ENCODE measurements at places on chromosomes 3 and 15. TPM values are rescaled to one million over a fixed set of nuclear protein-coding genes. Genes with fewer than 3 reads are reported as not detected.

The ZNF501 gene
- 1.5 TPM for polyA plus RNA-seq

DNA sequence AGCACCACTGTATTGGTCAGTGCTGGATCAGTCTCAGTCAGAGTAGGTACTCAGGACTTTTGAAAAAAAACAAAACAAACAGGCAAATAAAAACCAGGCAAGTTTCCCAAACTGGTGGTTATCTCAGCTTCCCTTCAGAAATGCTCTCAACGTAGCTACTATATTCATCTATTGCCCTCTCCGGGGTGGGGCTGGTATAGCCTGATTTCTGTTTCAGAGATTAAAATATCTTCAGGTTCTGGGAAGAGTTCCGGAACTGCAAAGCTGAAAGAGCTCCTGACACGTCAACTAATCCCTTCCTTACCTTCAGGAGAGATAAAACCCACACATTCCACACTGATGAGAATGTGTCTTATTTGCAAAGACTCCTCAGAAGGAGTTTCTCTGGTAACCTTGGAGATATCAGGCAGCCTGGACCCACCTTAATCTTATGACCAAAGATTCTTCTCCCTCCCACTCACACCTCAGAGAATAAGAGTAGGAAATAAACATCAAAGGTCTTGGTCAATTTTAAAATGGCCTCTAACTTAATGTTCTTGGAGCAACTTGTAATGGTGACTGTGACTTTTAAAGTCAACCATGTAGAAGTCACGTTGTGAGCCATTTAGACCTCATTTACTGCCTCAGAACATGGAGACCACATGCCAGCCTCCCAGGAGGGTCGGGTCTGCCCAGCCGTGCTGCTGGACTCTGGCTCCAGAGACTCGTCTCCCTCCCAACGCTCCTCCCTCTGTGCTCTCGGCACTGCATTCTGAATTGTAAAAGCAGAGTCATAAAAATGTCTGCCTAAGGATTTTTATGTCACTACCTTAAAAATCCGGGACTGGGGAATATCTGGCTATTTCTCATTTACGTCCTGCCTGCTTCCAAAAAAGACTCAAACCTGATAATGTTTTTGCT lies 53.8 kb downstream of the CDCP1 start:
- DNase-seq: no peak

- no peak for DNase-seq
Observed at GRCh38 chr3:120796976-120797375, 54.4 kb downstream of the GTF2E1 start.

DNA sequence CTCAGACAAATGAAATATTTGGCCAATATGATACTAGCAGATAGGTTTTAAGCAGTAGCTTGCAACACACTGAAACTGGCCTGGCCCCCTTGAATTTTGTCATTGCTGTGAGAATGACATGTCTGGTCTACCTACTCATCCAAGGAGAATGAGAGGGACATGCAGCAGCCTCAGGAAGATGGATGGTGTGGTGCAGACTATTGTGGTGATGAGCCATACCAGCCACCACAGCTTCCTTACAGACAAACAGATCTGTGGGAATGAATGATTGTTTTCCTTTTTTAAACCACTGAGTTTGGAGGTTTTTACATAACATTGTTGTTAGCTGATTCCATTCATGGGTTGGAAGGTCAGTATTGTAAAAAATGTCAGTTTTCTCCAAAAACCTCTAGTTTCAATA lies 133.7 kb upstream of the POU1F1 start:
- no peak for DNase-seq

- no peak for DNase-seq
Observed at GRCh38 chr15:92610101-92610520, 45.5 kb downstream of the FAM174B start.

- no peak for DNase-seq
Observed at GRCh38 chr3:115890579-115890978, 267.3 kb downstream of the GAP43 start.

The P2RY1 gene
- 0.41 TPM for polyA plus RNA-seq

GRCh38 chr15:89352476-89352875 lies 17.9 kb upstream of the POLG start:
- no peak for DNase-seq

DNA sequence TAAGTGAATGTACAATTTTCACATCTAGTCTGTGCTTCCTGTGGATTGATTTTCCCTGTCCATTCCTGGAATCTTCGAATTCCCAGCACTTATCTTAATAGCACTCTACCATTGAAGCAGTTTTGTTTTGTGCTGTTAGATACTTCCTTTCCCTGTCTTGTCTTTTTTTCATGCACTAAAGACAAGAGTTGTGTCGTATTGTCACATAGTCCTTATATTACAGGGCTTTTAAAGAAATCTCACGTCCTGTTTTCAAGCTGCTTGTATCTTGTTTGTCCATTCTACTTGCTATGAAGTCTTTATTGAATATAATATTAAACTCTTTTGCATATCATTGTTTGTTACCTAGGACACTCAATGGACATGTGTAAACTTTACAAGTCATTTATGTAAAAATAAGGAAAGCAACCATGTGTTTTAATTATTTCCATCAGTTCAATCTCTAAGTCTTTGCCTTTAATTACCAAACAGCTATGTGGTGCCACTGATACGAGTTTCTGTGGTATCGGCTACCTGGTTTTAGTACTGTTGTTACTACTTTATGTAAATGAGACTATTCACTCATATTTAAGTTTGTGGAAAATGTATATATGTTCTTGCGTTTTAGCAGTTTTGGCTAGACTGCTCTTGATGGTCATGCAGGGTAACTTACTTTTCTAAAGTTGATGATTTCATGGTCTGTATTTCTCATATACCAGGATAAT lies 10.3 kb downstream of the PIK3CA start:
- no peak for DNase-seq

DNA sequence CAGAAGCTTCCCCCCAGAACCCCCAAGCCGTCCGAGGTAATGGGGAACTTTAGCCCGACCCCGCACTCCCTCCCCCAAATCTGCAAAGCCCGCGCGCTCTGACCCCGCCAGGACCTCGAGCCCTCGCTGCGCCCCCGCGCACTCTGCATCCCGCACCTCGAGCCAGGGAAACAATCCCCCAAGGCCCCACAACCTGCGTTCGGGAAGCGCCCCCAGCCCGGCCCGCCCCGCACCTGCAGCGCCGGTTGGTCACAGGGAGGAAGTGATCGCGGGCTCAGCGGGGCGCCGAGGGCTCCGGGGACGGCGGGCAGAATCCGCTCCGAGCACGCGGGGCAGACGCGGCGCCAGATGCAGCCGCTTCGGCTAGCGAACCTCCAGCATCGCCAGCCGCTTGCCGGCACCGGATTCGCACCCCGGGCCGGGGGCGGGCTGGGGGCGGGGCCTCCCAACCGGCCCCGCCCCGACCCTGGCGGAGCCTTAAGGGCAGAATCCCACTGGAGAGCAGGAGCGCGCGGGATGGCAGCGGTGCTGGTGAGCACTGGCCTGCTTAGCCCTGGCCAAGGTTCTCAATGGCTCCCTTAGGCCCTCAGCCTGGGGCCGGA lies at the start of gene CAMKV:
CAMKV (minus strand) TSS at position 382 of the 602 bp plus-strand sequence. CDS start 7,518 bp downstream, outside the sequence.
- DNase-seq: no peak

DNA sequence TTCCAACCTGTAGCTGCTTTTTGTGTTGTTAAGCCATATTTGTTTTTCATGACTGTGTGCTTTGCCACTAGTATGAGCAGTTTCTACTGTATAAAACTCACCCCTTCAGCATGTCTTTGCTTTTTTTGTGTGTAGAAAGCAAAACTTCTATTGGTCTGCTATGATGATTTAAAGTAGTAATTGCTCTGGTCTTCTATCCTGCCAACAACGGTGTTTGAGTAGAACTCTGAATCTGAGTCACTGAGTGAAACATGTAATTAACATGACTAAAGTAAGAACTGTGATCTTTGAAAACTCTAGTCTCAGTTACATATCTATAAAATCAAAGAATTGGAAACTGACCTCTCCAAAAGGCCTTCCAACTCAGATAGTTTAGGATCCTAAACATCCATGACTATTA lies 133.6 kb downstream of the TPRG1 start:
- no peak for DNase-seq

The ANP32A gene
- polyA plus RNA-seq: 148 TPM

The CFAP100 gene
- 0.60 TPM for polyA plus RNA-seq

The NAA50 gene
- 45.4 TPM for polyA plus RNA-seq

GRCh38 chr15:73286311-73286710 lies 82.4 kb downstream of the HCN4 start:
- DNase-seq: no peak

The ENTPD3 gene
- polyA plus RNA-seq: 1.1 TPM

The TMEM39A gene
- 7.0 TPM for polyA plus RNA-seq

The HMCES gene
- 37.4 TPM for polyA plus RNA-seq
